Brain microvascular endothelial cell (primary cell): ENCODE measurements at places on chromosomes 5 and 9.

GRCh38 chr5:91146230-91146629 is 236.9 kb downstream of the ARRDC3 start:
- no peak for DNase-seq

DNA sequence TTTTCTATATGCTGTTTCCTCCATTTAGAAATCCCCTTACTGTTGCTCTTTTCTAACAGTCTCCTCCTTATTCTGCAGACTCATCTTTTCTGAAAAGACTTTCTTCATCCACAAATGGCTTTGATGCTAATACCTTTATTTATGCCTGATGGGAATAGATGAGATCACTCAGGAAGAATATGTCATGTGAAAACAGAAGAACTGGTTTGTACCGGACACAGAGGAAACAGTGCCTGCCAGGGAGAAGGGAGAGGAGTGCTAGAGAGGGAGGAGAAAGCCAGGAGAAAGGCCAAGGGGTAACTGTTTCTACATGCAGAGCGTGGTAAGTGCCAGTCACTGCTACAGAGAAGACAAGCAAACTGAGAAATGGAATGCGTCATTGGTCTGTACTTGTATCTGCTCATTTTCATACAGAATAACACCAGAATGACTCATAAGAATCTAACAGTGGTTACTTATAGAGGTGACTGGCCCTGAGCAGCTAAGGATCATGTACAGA is 45.9 kb upstream of the PJA2 start:
- DNase-seq, result peak; percentile 100

- DNase-seq, result no peak
Observed at GRCh38 chr5:106634375-106634774, 1036.4 kb downstream of the EFNA5 start.

GRCh38 chr5:150764530-150764929 is 5.7 kb upstream of the DCTN4 start:
- no peak for DNase-seq

- DNase-seq, result peak; percentile 32
Observed at GRCh38 chr9:111798786-111799185, 4.0 kb upstream of the SHOC1 start.

DNA sequence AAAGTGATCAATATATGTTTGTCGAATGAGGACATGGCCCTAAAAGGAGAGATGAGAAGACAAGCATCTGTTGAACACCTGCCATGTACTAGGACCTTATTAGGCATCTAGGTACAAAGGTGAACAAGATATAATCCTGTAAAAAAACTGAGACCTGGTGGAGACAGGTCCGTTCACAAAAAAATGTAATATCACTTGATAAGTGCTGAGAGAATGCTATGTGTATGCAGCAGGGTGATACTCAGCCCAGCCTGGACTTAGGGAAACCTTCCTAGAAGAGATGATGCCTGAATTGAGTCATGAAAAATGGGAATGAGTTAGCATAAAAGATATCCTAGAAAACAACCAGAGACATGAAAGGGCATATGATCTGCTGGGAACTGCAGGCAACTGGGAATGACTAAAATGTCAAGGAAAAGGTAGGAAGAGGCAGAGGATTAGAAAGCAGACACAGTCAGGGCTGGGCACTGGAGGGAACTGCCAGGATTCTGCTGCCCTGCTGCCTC is 108.5 kb downstream of the ADRB2 start:
- DNase-seq, result no peak
